ENCODE measurements at places on chromosomes 12 and 14. TPM values are rescaled to one million over a fixed set of nuclear protein-coding genes. Genes with fewer than 3 reads are reported as not detected.

Gene DHRS1
- 21.5 TPM for total RNA-seq

Gene OTUB2
- not detected for total RNA-seq

Gene KLRG1
- 10.5 TPM for total RNA-seq

Gene CRY1
- 77.4 TPM for total RNA-seq

Gene STXBP6
- total RNA-seq: not detected

Gene KCNH3
- total RNA-seq: 3.4 TPM

Gene FAM90A1
- total RNA-seq: 0.47 TPM

Gene MYH6
- total RNA-seq: not detected

Gene SMCO2
- not detected for total RNA-seq

Gene GPX2
- not detected for total RNA-seq

Gene CD69
- total RNA-seq: 659 TPM

Gene CAPS2
- 1.3 TPM for total RNA-seq

DNA sequence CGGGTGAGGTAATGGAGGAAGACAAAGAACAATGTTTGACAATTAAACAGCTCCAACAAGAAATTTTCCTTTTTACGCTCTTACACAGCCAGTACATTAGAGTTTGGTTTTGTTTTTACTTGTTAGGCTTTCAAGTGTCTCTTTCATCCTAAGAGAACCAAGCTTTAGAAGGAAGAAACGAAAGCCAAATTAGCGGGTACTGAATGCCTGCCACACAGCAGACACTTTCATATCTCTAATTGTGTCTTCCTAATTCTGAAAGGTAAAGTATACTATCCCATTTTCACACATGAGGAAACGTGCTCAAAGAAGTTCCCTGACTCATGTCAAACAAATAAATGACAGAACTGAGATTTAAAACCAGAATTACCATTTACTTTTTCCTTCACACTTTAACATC lies 65.0 kb downstream of the CDK17 start:
- peak; percentile 25 for DNase-seq

GRCh38 chr14:20723488-20723887 lies 22.2 kb upstream of the EDDM3A start:
- no peak for DNase-seq

DNA sequence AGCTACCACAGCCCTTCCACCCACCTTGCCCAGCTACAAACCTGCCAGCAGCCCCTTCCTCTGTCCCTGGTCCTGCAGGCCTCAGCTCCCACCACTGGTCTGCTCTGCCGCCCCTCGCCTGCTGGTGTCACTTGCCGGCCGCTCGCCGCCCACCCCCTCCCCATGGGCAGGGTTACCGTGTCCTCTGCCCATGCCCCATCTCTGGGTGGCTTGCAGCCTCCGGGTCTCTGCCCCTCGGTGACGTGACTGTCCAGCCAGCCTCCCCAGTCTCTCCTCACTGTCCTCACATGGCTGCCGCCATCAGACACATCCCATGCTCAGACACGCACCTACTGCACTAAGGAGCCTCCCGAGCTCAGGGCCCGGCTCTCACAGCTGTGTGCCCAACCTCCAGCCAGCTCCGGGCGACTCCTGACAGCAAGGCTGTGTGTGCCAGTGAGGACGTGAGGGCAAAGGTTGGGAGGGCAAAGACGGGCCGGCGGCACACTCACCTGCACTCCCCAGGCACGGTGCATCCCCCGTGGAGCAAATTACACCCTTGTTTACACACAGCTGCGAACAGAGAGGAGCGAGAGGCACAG lies 13.4 kb downstream of the JAG2 start:
- DNase-seq: no peak

DNA sequence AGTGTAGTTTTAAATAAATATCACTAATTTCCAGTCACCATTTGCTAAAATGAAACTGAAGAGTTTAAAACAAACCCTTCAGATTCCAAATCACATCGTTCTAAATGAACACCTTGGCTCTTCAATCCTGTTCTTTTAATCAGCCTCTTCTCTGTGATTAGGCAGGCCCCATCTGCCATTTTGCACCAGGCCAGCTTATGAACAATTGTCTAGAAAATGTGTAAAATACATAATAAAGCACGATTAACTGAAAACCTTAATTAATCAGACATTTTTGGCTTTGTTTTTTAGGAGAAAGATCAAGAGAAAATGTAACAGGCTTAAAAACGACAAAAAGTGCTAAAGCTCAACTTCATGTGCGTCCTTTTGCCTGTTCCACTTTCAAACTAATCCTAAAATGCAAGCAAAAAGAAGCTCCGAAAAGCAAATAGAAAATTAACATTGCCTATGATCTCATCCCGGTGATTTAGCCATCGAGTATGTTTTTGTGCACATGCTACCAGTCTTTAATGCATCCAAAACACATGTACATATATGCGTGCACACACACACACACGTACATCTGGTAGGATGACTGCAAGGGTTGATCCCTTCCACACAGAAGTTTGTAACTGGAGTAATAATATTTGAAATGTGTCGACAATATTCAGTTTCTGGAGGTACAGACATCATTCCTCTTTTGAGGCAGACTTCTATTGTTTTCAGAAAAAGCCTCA lies 288.6 kb downstream of the FOXN3 start:
- DNase-seq: no peak

DNA sequence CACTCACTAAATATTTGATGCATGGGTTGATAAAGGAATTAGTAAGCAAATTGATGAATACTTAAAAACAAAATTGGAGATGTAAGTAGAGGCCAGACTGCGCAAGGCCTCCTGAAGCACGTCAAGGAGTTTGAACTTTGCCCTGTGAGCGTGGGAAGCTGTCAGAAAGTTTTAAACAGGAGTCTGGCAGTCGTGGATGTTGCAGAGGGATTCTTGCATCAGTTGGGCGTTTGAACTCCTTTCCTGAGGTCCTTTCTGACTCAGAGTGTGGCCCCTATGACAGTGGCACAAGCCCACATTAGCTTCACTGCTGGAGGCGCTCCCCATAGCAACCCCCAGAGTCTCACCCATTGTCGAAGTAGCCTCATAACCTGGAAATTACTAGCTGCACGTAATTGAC lies 17.9 kb upstream of the IL22 start:
- DNase-seq: no peak

DNA sequence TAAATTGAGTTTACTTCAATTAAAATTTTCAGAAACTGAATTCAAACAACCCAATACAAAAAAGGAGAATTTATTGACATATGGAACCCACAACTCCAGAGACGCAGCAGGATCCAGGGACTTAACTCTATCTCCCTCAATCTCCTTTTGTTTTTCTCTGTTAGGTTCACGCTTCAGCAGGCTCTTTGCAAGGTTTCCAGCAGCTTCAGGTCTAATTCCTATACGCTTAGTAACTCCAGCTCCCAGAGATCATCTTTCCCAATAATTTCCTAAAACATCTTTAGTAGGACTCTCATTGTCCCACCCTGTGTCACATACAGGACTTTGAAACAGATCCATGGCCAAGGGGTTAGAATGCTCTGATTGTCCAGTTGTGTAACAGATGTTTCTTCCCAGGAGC lies 175.2 kb downstream of the RMST start:
- no peak for DNase-seq

DNA sequence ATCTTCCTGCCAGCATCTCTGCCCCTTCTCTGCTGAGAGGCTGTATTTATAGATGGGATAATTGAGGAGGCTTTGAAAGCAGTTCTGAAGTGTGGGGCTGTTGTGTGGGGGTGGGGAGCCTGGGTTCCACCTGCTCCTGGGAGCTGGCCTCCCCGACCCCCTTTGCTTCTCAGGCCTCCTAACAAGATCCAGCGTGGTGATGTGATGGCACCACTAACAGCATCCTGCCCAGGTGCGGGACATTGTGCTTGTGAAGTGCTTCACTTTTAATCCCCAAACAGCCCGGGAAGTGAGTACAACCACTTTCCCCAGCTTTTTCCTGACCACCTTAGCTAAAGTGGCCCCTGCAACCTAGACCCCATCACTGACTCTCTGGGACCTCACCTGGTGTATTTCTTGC lies 95.1 kb upstream of the NRXN3 start:
- no peak for DNase-seq

DNA sequence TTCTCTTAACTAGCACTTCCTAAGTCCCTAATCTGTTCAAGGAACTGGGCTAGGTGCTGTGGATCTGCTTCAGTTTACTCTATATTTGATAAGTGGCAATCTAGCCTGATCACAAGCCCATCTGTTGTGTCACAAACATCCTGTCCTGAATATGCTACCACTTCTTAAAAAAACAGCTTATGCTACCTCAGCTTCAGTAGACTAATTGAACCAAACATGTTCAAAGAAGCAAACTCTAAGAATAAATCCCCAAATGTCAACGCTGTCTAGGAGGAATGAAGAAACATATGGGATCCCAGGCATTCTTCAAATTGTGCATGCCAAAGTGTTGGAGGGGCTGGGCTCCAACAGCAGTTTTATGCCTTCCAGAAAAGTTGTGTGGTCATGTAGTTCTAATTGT lies 10.4 kb upstream of the KCNH5 start:
- no peak for DNase-seq

DNA sequence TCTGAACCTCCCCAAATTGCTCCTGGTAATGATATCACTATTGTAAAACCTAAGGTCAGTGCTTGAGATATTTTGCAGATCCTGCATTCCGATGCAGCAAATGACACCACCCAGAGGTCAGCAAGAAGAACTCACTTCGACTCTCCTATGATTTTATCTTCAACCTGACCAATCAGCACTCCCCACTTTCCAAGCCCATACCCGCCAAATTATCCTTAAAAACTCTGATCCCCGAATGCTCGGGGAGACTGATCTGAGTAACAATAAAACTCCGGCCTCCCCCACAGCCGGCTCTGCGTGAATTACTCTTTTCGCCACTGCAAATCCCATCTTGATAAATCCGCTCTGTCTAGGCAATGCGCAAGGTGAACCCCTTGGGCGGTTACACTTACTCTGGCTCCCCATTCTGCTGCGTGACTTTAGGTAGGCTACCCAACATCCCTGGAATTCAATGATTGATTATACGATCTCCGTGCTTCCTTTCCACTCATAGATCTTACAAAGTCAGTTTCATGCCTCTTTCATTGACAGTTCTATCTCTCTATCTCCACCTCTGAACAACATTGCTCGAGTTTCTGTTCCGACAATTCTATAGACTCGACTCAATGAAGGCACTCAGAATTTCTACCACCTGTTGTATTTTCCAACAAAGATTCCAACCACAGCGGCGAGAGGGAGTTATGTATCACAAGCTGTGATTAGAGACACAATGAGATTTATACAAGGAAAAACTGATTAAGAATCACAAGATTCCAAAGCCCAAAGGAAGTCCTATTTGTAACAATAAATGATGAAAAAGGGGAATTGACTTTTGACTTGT lies 939 bp downstream of the NPC2 start:
- DNase-seq: no peak

DNA sequence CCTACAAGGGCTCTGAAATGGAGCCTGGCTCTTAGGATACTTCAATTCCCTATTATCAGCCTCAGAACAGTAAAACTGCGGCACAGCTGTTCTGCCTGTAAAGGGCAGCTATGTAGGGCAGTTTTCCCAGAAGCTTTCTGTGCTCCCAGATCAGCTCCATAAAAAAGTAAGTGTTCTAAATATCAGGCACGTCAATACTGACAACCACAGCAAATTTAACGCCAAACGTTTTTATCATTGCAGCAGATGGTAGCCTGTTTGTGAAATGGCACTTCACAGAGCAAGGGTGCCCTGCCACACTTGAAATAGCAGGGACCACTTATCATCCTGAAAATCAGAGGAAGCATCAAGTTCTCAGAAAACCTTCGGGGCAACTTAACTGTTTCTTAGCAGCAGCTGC lies 54.8 kb upstream of the PTHLH start:
- no peak for DNase-seq

DNA sequence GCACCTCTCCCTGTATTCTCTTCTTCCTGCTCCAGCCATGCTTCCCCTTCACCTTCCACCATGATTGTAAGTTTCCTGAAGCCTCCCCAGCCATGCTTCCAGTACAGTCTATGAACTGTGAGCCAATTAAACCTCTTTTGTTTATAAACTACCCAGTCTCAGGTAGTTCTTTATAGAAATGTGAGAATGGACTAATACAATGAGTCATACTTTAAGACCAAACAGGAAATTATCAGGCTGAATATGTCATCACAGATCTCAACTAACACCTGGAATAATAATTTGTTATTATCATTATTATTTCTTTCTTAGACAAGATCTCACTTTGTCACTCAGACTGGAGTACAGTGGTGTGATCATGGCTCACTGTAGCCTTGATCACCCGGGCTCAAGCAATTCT lies 85.4 kb downstream of the KCNMB4 start:
- no peak for DNase-seq

DNA sequence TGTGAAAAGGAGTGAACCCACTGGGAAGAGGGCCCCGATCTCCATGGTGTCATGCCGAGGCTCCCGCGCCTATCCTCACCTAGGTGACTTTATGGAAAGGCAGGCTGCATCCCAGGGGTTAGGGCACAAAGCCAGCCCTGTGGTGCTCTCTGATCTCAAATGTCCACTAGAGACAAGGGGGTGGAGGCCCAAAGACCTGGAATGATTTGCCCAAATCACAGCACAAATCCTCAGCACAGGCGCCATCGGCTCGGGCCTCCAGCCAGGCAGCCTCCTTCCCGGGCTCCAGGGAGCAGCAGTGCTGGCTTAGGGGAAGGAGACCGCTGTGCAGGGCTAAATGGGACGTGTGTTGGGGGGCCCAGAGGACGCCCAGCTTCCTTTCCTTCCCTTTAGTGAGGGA lies 17.6 kb downstream of the CHGA start:
- no peak for DNase-seq

DNA sequence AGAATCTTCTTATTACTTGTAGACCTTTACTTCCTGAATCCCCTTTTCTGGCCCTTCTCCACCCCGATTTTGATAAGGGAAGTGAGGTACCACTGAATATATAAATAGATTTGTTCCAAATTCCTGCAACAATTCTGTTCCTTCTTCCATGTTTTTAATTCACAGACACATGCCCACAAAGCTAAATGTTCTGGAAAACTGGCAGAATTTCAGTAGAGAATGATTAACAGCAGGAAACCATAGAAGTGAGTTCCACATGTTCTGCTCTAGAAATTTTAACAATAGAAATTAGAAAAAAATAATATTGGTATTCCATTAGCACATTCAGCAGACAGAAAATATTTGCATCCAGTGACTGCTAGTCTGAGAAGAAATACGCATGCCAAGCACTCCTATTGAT lies 139.6 kb downstream of the SLC2A13 start:
- DNase-seq: no peak

- DNase-seq: no peak
These were observed 3.1 kb upstream of the IGF1 start for GRCh38 chr12:102483466-102483865.

GRCh38 chr12:53212931-53213330 lies 5.9 kb upstream of the ITGB7 start:
- DNase-seq: no peak

DNA sequence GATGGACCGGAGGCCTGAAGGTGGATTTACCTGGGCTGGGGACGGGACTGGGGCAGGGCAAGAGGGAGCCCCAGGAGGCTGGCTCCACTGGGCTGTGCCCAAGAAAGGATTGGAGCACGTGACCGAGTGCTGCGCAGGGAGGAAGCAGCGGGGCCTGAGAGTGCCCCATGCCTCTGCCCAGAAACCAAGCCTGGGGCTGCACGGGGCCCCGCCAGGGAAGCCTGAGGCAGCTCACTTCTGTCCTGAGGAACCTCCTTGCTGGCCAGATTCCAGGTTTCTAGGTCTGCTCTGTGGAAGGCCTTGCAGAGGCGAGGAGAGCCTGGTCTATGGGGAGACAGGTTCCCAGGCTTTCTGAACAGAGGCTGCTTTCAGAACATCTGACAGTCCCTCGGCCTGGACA lies 10.4 kb downstream of the NGB start:
- DNase-seq: no peak

Measured in CD4-positive, alpha-beta T cell (primary cell).